ENCODE measurements at places on chromosomes 1 and 21. TPM values are rescaled to one million over a fixed set of nuclear protein-coding genes. Genes with fewer than 3 reads are reported as not detected.

DNA sequence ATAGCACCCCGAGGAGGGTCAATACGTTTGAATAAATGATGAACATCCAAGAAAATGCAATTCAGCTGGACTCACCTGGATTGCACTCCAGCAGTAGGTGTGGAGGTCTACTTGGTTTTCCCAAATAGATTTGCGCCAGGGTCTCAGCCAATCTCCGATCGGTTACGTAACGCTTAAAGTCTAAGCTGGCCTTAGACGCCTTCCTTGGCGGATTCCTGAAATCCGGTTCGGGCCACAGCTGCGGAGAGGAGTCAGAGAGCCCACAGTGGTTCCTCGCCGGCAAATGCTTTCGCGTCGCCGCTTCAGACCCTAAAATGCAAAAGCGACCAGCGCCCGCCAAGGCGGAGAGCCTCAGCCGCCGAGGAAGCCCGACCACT is 322 bp downstream of the TFB2M start:
- peaks cover 18% of the 10 kb centered on the region for H3K36me3 ChIP-seq
- H3K4me3 ChIP-seq: peak overlapping the region; percentile 97
- peaks cover 48% of the 10 kb centered on the region for H3K4me1 ChIP-seq
- H3K27me3 ChIP-seq: no peaks in the 10 kb centered on the region
- peak overlapping the region; percentile 97 for H3K27ac ChIP-seq

- peak; percentile 51 for DNase-seq
- H3K4me3 ChIP-seq: peak within 1 kb of the TSS; percentile 70
- H3K27me3 ChIP-seq: no peaks in the 10 kb centered on the region
- peaks cover 60% of the 10 kb centered on the region for H3K4me1 ChIP-seq
- peaks cover 18% of the 10 kb centered on the region for H3K36me3 ChIP-seq
Observed at GRCh38 chr1:117001254-117001927, at the start of gene CD101. CD101 (plus strand) TSS chr1:117001760; CDS start chr1:117001818, 58 bp downstream.

- no peak overlapping the region for H3K4me3 ChIP-seq
- H3K4me1 ChIP-seq: peaks cover 44% of the 10 kb centered on the region
- H3K27ac ChIP-seq: no peak overlapping the region
- H3K27me3 ChIP-seq: no peaks in the 10 kb centered on the region
- H3K36me3 ChIP-seq: no peaks in the 10 kb centered on the region
Observed at GRCh38 chr1:58983162-58983561, 199.3 kb upstream of the JUN start.

Gene LAD1
- not detected for total RNA-seq

DNA sequence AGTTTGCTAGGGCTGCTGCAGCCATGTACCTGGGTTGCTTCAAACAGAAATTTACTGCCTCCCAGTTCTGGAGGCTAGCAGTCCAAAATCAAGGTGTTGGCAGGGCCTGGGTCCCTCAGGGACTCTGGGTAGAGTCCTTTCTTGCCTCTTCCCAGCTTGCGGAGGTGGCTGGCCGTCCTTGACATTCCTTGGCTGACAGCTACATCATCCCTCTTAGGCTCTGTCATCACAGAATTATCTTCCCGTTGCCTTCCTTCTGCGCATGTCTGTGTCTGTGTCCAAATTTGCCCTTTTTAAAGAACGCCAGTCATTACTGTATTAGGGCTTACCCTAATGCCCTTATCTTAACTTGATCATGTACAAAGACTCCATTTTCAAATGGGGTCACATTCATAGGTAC is 37.6 kb upstream of the PGBD5 start:
- no peak for DNase-seq
- H3K27ac ChIP-seq: no peak overlapping the region
- peaks cover 16% of the 10 kb centered on the region for H3K27me3 ChIP-seq

GRCh38 chr1:192954705-192955265 is 104.4 kb downstream of the UCHL5 start:
- no peaks in the 10 kb centered on the region for H3K27me3 ChIP-seq
- DNase-seq: no peak
- H3K4me1 ChIP-seq: no peaks in the 10 kb centered on the region
- H3K27ac ChIP-seq: no peak overlapping the region
- H3K36me3 ChIP-seq: no peaks in the 10 kb centered on the region

GRCh38 chr1:61851849-61852669 is 109.8 kb downstream of the PATJ start:
- no peaks in the 10 kb centered on the region for H3K27me3 ChIP-seq
- H3K4me1 ChIP-seq: no peaks in the 10 kb centered on the region
- H3K27ac ChIP-seq: no peak overlapping the region
- H3K36me3 ChIP-seq: no peaks in the 10 kb centered on the region
- peak; percentile 32 for DNase-seq
- no peak overlapping the region for H3K4me3 ChIP-seq

- peak overlapping the region; percentile 60 for H3K4me3 ChIP-seq
- no peaks in the 10 kb centered on the region for H3K27me3 ChIP-seq
- no peak for DNase-seq
- H3K27ac ChIP-seq: peak overlapping the region; percentile 59
- peaks cover 5% of the 10 kb centered on the region for H3K36me3 ChIP-seq
Observed at GRCh38 chr21:15052459-15052763, 12.4 kb downstream of the NRIP1 start.

Gene CADM3
- not detected for total RNA-seq

- no peaks in the 10 kb centered on the region for H3K4me1 ChIP-seq
- H3K27ac ChIP-seq: no peak overlapping the region
- H3K36me3 ChIP-seq: no peaks in the 10 kb centered on the region
- H3K27me3 ChIP-seq: no peaks in the 10 kb centered on the region
- no peak overlapping the region for H3K4me3 ChIP-seq
Observed at GRCh38 chr1:247884797-247885413, 10.5 kb upstream of the OR2W3 start.

DNA sequence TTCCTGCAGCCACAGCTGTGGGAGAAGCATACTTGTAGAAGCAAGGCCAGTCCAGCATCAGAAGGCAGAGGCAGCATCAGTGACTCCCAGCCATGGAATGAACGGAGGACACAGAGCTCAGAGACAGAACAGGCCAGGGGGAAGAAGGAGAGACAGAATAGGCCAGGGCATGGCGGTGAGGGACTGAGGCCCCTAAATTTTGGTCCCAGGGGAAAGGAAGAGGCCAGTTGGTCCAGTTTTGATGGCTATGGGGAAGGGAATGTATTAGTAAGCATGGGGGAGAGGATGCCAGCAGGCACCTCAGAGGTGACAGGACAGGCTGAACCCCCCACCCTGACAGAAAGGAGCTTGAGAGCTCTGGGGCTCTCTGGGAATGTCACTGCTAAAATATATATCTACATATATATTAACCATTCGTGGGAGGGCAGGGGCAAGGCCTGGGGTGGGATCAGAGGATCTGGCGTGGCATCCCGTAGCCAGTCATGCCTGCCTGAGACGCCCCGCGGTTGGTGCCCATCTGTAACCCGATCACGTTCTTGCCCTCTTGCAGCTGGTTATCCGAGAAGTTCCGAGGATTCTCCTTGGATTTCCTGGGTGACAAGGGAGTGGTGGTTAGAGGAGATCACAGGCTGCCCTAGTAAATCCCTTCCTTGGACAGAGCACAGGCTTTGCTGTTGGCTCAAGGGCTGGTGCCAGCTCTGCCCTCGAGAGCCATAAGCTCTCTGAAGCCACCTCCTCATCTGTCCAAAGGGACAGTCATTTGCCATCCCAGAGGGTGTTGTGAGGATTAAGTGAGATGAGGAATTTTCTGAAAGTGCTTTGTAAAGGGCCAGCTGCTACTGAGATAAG is 6.7 kb downstream of the TAGLN2 start:
- no peak overlapping the region for H3K4me3 ChIP-seq
- DNase-seq: no peak
- peak overlapping the region; percentile 9 for H3K27ac ChIP-seq
- peaks cover 83% of the 10 kb centered on the region for H3K36me3 ChIP-seq

GRCh38 chr1:69441496-69441895 is 126.2 kb upstream of the LRRC7 start:
- no peaks in the 10 kb centered on the region for H3K36me3 ChIP-seq
- H3K27me3 ChIP-seq: no peaks in the 10 kb centered on the region
- H3K4me1 ChIP-seq: no peaks in the 10 kb centered on the region
- DNase-seq: no peak

Gene RGS8
- not detected for total RNA-seq

DNA sequence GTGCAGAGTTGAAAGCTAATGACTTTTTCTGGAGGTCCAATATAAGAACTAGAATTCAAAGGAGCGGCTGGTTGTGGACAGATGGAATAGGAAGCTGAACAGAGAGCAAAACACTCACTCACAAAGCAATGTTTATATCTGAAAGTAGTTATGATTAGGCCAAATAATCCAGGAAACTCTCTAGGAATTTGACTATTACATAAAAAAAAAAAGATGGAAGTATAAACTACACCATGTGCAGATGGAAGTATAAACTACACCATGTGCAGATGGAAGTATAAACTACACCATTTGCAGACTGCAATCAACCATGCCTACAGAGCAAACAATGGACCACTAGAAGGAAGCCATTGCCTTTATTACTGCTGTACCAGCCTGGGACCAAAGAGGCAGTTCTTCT is 771.1 kb downstream of the BRINP3 start:
- H3K27ac ChIP-seq: no peak overlapping the region
- no peaks in the 10 kb centered on the region for H3K4me1 ChIP-seq
- no peak for DNase-seq
- no peaks in the 10 kb centered on the region for H3K36me3 ChIP-seq
- no peaks in the 10 kb centered on the region for H3K27me3 ChIP-seq
- H3K4me3 ChIP-seq: no peak overlapping the region

Gene DMBX1
- total RNA-seq: 0.08 TPM

GRCh38 chr1:61083013-61083806 is 849 bp downstream of the NFIA start:
- H3K4me1 ChIP-seq: peaks cover 34% of the 10 kb centered on the region
- no peak overlapping the region for H3K27ac ChIP-seq
- peak overlapping the region; percentile 75 for H3K4me3 ChIP-seq
- H3K36me3 ChIP-seq: no peaks in the 10 kb centered on the region
- H3K27me3 ChIP-seq: peaks cover 55% of the 10 kb centered on the region

DNA sequence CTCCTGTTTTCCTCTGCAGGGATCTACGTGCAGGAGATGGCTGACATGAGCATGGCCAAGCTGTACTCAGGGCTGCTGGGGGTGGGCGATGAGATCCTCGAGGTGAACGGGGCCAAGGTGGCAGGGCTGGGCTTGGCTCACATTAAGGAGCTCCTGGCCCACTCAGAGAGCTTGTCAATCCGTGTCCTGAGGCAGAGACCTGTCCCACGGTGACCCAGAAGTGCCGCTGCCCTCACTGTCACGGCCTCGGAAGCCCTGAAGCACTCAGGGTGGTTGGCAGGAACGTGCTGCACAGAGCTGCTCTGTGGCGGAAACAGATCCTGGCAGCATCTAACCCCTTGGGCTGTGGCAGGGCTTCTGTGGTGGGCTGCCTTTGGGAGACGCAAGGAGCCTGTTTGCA is 37.6 kb downstream of the KIAA1614 start:
- no peak overlapping the region for H3K4me3 ChIP-seq
- H3K36me3 ChIP-seq: peaks cover 39% of the 10 kb centered on the region
- peaks cover 9% of the 10 kb centered on the region for H3K4me1 ChIP-seq
- H3K27ac ChIP-seq: no peak overlapping the region
- no peaks in the 10 kb centered on the region for H3K27me3 ChIP-seq

Data from activated CD8-positive, alpha-beta T cell treated with anti-CD3 and anti-CD28 coated beads, Interleukin-2, amount 10 ng/mL, durations not matched to agents 7 days and 5 days (primary cell).